Stimulated activated CD8-positive, alpha-beta memory T cell treated with anti-CD3 and anti-CD28 coated beads, Interleukin-7, amount 100 ng/mL, for 4 hours (primary cell): ENCODE measurements at places on chromosomes 11 and 22.

DNA sequence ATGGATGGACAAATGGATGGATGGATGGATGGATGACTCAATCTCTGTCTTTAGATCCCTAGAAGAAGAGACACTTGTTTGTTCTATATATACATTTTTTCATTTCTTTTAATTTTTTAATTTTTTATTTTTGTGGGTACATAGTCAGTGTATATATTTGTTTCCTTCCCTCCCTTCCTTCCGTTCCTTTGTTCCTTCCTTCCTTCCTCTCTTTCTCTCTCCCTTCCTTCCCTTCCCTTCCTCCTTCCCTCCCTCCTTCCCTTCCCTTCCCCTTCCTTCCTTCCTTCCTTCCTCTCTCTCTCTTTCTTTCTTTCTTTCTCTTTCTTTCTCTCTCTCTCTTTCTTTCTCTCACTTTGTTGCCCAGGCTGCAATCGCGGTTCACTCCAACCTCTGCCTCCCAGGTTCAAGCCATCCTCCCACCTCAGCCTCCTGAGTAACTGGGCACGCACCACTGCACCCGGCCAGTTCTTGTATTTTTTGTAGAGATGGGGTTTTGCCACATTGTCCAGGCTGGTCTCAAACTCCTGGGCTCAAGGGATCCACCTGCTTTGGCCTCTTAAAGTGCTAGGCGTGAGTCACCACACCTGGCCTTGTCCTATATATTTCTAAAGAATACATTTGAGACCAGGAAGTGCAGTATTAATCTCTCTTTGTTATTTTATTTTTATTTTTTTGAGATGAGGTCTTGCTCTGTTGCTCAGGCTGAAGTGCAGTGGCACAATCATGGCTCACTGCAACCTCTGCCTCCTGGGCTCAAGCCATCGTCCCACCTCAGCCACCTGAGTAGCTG lies 42.5 kb upstream of the AQP11 start:
- DNase-seq, result no peak

- no peak for DNase-seq
These were observed 51.0 kb downstream of the MIAT start for GRCh38 chr22:26708256-26709009.

GRCh38 chr22:49948958-49949913 lies 11.3 kb upstream of the PIM3 start:
- no peak for DNase-seq

DNA sequence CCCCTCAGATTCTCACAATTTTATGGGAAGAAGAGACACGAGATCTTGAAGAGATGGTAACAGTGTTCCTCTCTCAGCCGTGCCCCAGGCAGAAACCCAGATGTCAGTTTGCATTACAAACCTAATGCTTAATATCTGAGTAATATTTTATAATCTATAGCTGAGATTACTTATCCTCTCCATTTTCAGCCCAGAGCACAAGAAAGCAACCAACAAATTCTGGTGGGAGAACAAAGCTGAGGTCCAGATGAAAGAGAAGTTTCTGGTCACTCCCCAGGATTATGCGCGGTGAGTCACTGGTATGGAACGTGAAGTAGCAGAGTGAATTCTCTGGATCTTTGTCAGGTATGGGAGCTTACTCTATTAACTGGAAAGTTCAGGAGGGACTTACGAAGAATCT lies 884 bp downstream of the CENATAC start:
- DNase-seq, result no peak

- no peak for DNase-seq
These were observed 120.9 kb downstream of the SWAP70 start for GRCh38 chr11:9784602-9785315.

DNA sequence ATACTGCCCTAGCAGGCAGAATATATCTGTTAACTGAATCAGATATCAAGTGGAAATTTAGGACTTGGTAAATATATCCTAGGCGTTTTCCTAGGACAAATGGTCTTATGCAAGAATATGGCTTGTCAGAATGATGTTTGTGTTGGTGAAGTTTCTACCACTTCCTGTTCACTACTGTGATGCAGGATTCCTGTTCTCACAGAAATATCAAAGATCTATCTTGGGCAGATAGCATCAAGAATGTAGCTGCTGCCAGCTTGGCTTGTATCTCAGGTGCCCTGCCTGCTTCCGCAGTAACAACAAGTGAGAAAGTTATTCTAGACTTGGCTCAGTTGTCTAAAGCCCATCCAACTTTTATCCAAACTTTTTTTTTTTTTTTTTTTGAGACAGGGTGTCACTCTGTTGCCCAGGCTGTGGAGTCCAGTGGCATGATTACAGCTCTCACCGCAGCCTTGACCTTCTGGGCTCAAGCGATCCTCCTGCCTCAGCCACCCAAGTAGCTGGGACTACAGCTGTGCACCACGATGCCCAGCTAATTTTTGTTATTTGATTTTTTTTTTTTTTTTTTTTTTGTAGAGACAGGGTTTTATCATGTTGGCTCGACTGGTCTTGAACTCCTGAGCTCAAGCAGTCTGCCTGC lies 61.3 kb downstream of the PPME1 start:
- no peak for DNase-seq

- peak; percentile 49 for DNase-seq
These were observed at the start of gene MMP11 for GRCh38 chr22:23772649-23773473. TSS of gene MMP11 (plus strand) at chr22:23772849. CDS start at chr22:23772871, 22 bp downstream.

GRCh38 chr11:859394-860131 lies 16.9 kb downstream of the TSPAN4 start:
- DNase-seq, result no peak

- DNase-seq, result no peak
These were observed 1.3 kb downstream of the TRAF6 start for GRCh38 chr11:36508743-36509142.

GRCh38 chr11:22456993-22457762 lies 119.0 kb downstream of the SLC17A6 start:
- no peak for DNase-seq

DNA sequence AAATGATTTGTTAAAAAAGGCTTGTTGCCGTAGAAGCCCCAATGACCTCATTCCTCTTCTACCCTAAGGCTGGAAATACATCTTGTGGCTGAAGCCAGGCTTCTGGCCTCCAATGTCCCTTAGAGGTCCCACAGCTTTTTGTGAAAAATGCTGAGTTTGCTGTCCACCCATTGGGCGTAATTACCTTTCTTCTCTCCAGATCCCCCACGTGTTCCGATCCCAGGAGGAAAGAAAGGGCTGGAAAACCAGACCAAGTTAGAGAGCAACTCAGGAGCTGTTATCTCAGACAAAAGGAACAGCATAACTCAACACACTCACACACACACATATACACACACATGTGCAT lies 154.2 kb downstream of the MIAT start:
- DNase-seq, result no peak

DNA sequence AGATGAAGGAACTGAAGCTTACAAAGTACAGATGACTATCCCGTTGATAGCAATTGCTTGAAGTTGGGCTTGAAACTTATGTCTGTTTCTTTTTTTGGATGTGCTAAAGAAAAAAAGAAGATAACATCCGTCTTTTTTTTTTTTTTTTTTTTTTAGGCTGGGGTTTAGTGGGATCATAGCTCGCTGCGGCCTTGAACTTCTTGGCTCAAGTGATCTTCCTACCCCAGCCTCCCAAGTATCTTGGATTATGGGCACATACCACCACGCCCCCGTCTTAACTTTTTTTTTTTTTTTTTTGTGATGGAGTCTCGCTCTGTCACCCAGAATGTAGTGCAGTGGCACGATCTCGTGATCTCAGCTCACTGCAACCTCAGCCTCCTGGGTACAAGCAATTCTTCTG lies 40.8 kb upstream of the SCN3B start:
- DNase-seq, result no peak

- no peak for DNase-seq
These were observed 121.9 kb upstream of the HSD17B12 start for GRCh38 chr11:43558556-43559127.

DNA sequence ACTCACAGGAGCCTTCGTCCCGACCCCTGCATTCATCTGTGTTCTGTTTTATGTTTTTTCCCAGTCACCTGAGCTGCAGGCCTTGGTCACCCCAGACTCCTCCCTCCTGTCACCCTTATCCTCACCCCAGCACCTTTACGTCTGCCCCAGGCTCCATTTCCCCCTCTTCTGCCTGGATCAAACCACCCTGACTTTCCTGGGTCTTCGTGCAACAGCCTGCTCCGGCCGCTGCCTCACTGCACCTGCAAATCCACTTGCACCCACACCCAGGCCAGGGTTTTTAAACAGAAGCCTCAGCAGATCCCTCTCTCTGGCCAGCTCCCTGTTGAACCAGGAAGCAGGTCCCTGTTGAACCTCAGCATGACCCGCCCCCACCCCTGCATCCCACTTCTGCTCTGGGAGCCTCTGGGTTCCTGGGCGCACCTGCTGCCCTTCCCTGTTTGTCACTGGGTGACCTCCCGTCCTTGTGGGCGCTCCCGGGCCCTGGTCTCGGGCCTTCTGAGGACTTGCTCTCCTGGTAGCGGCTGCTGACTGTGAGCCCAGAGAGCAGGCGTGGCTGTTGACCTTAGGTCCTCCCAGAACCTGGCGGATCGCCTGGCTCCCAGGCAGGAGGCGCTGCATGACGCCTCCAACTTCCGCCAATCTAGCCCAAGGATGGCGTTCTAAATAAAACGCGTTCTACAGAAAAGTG lies 12.8 kb downstream of the MAPK8IP2 start:
- no peak for DNase-seq

DNA sequence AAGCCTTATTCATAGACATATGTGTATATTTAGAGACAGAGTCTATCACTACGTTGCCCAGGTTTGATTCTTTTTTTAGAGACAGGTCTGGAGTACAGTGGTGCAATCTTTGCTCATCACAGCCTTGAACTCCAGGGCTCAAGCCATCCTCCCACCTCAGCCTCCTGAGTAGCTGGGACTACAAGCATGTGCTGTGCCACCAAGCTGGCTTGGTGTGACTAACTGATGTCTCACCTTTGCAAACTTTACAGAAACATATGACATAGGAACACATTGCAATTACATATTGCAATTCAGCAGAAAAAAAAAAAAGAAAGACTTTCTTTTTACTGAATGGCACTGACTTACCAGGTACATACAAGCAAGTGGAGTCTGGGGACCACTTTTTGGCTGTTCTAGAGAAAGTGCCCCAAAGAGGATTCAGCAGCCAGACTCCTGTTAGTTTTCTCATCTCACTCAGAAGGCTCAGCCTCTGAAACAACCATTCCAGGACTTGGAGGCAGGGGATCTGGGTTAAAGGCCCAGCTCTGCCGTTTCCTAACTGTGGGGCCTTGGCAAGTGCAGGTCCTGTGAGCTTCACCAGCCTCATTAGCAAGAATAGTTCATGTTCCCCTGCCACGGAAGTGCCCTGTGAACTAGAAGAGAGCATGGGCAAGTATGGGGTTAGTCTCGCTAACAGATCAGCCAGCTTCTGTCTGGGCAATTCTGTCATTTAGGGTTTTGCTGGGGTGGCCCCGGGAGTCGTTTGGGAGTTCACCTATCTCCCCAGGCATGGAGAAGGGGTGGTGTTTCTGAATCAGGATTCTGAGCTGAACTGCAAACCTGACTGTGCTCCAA lies 11.3 kb upstream of the NFAM1 start:
- DNase-seq, result no peak
